ENCODE measurements at places on chromosomes 13 and 19.

GRCh38 chr19:50060107-50060506 is 34.3 kb downstream of the ZNF473 start:
- DNase-seq = no peak

GRCh38 chr13:98206946-98207345 is 29.9 kb upstream of the RNF113B start:
- DNase-seq = no peak

DNA sequence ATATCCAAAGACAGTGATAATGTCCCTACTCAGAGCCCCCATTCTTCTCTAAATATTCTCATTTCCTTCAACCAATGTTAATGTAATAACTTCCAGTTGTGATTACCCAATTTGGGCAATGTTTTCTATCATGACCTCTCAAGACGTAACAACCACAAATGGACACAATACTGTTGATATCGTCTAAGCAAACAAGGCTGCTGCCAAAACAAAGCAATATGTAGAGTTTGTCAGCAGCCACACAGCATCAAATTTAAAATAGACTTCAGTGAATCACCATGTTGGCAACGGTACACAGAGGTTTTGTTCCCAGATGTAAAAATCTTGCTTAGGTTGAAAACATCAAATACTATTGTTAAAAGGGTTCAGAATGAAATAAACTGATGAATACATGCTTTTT is 205.1 kb downstream of the DACH1 start:
- DNase-seq = no peak

DNA sequence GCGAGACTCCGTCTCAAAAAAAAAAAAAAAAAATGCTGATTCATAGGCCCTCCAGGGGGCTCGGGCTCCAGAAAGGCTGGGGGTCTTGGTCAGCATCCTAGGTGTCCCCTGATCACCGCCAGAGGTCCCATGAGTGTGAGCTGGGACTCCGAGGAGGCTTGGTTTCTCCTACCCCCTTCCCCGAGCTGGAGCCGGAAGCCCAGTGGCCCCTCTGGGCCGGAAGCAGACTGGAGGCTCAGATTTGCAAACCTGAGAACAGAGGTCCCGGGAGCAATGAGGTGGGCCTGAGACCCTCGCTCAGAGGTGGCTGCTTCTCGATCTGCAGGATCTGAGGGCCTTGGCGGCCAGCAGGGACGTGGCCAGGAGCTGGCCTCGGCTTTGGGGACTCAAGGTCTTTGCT is 41.5 kb downstream of the EFNA2 start:
- no peak for DNase-seq

DNA sequence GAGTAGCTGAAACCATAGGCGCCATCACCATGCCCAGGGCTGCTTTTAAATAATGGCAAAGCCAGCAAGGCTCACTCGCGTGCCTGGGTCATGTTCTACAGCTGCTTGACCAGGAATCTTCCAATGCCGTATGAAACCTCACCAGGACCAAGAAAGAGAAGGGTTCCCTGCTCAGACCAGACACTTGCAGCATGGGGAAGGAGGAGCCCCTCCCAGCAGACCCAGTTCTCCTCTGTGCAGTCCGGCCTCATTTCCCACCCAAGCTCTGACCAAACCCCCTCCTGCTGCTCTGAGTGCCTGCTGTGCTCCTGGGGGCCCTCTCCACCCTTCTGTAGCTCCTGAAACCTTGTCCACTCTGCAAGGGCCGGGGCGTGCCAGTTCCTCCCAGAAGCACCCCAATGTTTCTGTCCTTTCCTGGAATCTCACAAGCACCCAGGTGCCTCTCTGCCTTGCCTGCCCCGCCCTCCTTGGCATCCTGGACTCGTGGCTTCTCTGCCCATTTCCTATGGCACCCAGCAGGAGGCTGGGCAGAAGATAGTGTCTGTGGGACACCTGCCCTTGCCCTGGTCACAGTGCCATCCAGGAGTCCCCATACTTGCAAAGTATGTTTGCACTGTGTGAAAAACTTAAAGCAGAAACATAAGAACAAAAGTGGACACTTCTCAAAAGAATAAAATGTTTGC is 6.8 kb upstream of the SLC7A9 start:
- no peak for DNase-seq

GRCh38 chr13:102677122-102677521 is 17.7 kb downstream of the METTL21C start:
- no peak for DNase-seq

DNA sequence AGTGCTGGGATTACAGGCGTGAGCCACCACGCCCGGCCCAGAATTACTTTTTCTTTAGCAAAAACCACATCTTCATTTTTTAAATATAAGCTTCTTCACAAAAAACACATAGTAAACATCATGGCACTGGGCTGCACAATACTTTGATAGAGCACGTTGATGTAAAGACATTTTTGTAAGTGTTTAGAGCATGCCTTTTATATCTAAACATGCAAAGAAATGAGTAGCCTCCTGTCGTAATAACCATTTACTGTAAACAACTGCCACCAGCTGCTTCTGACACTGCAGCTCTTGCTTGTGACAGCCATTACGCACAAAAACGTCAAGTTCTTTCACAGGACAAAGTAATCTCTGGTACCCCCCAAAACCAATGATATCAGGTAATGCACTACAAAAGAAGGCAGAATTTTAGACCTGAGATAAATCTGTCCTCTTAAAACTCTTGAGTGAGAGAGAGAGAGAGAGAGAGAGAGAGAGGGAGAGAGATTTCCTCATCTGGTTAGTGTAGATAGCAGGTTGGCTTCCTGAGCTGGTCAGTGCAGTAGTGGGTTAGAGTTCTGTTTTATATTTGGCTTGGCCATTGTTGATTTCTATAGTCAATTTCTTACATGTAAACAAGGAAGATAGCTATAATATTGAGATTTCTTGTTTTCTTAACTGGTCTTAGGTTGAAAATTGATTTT is 6.7 kb upstream of the ZNF548 start:
- no peak for DNase-seq

- DNase-seq = peak; percentile 22
These were observed 536 bp downstream of the FAM32A start for GRCh38 chr19:16185768-16186123.

DNA sequence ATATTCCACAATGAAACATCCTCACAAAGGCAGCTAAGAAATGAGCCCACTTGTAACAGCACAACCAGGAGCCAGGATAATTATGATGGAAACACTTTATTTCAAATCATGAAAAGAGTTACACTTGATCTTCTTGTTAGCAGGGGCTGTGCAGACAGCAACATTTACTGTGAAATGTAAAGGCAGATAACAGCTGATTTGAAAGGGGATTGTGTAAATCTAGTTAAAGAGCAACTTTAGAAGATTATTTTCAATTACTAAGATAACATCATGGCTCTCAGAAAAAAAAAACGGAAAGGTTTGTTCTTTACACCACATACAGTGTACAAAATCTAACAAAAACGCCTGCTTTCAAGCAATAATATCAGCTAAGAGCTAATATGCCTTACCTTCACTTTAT is 22.4 kb downstream of the ENOX1 start:
- no peak for DNase-seq

- no peak for DNase-seq
These were observed 61.4 kb downstream of the ERCC5 start for GRCh38 chr13:102907016-102907756.

DNA sequence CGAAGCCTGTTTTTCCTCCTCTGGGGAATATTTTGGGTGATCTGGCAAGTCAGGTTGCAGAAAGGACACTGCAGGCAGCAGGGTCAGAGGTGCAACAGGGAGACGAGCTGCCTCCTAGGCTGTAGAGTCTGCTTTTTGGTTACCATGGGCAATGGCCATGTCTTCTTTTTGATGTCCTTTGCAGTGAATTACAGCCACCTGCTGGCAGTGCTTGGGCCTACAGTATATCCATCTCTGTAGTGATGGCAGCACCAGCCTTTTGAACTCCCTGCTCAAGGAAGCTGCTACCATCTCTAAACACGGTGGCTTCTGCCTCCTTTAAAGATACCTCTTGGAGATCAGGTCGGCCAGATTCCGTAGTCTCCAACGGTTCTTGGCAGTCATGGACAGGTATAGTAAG is 73.9 kb downstream of the WTIP start:
- no peak for DNase-seq

DNA sequence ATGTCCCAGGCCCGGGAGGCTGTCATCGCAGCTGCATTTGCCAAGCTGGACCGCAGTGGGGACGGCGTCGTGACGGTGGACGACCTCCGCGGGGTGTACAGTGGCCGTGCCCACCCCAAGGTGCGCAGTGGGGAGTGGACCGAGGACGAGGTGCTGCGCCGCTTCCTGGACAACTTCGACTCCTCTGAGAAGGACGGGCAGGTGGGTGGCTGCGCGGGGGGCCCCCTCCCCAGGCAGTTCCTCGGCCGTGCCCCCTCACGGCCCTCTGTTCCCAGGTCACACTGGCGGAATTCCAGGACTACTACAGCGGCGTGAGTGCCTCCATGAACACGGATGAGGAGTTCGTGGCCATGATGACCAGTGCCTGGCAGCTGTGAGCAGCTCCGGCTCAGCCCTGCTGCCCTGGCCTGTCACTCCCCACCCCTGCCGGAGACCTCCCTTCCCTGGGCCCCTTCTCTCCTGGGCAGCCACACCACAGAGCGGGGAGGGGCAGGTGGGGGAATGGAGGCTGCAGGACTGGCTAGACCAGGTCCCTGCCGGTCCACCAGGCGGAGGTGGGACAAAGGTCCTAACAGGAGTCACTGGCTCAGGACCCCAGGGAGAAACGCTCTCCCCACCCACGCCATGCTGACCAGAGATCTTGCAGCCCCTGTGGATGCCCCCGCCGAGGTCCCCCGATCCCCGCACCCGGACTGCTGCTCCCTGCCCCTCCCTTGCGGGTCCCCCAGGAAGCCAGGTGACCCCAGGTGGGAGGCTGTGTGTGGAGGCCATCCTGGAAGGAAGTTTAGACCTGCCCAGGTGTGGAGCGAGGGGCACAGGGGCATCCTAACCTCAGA is 1.1 kb downstream of the CAPS start:
- no peak for DNase-seq

DNA sequence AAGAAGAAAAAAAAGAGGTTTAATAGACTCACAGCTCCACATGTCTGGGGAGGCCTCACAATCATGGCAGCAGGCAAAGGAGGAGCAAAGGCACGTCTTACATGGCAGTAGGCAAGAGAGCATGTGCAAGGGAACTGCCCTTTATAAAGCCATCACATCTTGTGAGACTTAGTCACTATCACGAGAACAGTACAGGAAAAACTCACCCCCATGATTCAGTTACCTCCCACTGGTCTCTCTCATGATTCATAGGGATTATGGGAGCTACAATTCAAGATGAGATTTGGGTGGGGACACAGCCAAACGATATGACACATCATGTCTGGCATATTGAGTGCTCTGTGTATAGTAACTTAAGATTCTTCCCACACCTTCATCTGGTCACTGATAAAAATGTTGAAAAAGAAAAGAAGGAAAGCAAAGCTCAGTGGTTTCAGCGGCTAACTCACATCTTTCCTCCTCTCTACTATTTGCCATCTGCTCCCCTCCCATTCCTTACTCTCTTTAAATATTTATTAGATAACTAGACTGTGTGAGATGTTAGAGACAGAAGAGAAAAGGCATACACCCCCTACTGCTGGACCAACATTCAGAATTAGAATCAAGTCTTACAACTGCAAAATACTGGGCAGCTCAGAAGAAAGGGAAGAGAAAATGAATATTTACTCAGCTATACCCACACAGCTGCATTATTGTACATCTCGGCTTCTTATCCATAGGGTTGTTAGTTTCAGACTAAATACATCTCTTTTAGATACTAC is 60.1 kb upstream of the AKAP11 start:
- no peak for DNase-seq

DNA sequence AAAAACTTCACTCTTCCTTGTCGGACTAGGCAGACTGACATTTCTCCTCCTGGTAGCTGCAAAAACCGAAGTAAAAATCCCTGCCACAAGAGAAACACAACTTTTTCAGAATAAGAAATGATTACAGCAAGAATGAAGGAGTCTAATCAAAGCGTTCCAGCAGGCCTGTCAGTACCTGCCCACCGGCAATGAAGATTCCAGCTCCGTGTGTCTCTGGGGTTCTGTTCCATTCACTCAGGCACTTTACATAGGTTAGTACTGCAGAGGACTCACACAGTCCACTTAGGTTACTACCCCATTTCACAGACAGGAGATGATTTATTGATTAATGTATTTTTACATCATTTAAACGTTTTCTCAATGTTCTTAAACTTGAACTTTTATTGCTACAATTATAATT is 275.5 kb downstream of the NHLRC3 start:
- DNase-seq = no peak
